Left ventricle myocardium inferior (tissue), 1 donor: ENCODE measurements at places on chromosomes 6 and 20.

- no peaks in the 10 kb centered on the region for H3K36me3 ChIP-seq
- H3K4me1 ChIP-seq = no peaks in the 10 kb centered on the region
- H3K4me3 ChIP-seq = no peak overlapping the region
- no peak for DNase-seq
Observed at GRCh38 chr6:3627501-3627900, 124.0 kb downstream of the PXDC1 start.

DNA sequence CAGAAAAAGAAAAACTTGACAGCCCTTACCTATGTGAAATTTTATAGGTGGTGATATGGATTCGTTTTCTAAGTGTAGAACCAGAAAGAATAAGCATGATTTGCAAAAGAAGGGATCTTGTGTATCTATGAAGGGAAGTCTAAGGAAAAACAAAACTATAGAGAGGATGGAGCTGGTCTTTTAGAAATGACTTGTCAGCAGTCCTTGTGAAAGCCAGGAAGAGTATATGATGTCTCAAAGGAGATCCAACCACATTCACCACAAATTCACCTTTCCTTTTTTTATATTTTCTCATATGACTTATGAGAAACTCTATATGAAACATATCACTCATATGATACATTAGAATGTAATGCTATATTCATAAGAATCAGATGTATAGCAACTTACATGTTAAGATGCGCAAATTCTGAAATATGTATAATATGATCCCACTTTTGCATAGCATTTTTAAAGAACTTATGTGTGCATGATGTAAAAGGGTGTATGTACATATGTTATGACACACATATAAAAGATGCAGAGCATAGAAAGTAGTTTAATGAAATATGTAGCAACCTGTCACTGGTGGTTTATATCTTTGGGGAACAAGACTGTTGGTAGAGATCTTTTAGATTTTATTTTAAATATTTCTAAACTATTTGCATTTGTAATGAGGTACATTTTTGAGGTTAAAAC lies 91.9 kb upstream of the NUP153 start:
- H3K4me3 ChIP-seq = no peak overlapping the region
- no peaks in the 10 kb centered on the region for H3K4me1 ChIP-seq
- DNase-seq = no peak
- H3K36me3 ChIP-seq = peaks cover 99% of the 10 kb centered on the region

DNA sequence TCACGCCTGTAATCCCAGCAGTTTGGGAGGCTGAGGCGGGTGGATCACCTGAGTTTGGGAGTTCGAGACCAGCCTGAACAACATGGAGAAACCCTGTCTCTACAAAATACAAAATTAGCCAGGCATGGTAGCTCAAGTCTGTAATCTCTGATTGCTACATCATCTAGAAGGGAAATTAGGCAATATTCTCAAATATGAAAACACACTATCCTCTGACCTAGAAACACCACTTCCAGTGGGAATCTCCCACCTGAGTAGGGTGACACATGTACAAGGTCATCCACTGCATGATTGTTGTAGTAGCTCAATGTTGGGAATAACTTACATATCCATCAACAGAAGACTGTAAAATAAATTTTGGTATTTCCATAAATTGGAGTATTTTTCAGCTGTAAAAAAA lies 19.1 kb upstream of the SIRPD start:
- H3K4me1 ChIP-seq = no peaks in the 10 kb centered on the region
- no peaks in the 10 kb centered on the region for H3K36me3 ChIP-seq
- peaks cover 12% of the 10 kb centered on the region for H3K27me3 ChIP-seq
- no peak for DNase-seq

GRCh38 chr6:145420599-145420998 lies 314.7 kb downstream of the EPM2A start:
- H3K36me3 ChIP-seq = no peaks in the 10 kb centered on the region
- no peak overlapping the region for H3K27ac ChIP-seq

DNA sequence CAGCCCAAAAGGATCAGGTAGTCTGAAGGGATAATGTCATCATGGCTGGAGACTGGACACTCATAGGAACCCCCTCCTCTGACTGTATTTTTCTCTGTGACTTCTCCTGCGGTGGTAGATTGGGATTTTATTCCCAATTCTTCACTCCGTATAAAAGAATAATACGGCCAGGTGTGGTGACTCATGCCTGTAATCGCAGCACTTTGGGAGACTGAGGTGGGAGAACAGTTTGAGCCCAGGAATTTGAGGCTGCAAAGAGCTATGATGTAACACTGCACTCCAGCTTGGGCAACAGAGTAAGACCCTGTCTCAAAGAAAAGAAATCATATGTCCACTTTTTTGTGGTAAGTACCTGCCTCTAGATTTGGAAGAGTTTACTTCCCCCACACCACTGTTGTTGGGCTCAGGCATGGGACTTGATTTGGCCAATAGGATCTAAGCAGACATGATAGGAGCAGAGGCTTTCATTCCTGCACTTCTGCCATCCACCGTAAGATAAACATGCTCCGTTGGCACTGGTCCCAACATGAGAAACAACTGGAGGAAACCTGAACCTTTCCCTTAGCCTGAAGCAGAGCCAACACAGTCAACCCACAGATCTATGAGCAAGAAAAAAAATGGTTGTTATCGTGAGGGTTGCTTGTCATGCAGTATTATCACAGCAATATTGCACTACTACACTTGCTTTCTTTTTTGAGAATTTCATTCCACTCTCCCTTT lies 82.0 kb downstream of the JPH2 start:
- H3K27ac ChIP-seq = no peak overlapping the region
- peaks cover 13% of the 10 kb centered on the region for H3K4me1 ChIP-seq
- no peak overlapping the region for H3K4me3 ChIP-seq
- no peaks in the 10 kb centered on the region for H3K36me3 ChIP-seq

- no peaks in the 10 kb centered on the region for H3K27me3 ChIP-seq
- DNase-seq = no peak
- no peak overlapping the region for H3K4me3 ChIP-seq
- H3K4me1 ChIP-seq = peaks cover 8% of the 10 kb centered on the region
- H3K36me3 ChIP-seq = no peaks in the 10 kb centered on the region
- no peak overlapping the region for H3K27ac ChIP-seq
Observed at GRCh38 chr6:168962886-168963285, 290.8 kb downstream of the THBS2 start.

DNA sequence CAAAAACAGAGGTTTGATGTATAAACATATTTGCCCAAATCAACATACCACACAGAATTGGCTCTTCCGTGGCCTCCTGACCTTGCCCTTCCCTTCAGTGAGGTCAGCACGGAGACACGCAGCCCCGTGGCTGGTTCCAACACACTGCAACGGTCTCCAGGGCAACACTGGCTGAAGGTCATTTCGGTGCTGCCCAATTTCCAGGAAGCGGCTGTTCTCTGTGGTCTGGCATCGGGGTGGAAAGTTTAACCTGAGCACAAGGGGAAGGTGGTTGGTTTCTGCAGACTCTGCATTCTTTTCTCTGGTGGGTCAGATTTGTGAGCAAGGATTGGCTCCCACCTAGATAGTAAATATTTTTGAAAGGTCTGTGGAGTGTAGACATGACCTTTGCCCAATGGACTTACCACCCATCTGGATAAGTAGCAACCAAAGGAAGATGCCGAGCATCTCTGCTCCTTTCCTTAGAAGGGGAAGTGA lies 177.6 kb upstream of the PHACTR1 start:
- H3K27me3 ChIP-seq = no peaks in the 10 kb centered on the region
- peaks cover 16% of the 10 kb centered on the region for H3K4me1 ChIP-seq
- no peaks in the 10 kb centered on the region for H3K36me3 ChIP-seq
- peak; percentile 19 for DNase-seq
- H3K27ac ChIP-seq = no peak overlapping the region
